T-helper 9 cell (primary cell): ENCODE measurements at places on chromosomes 5 and 9.

- DNase-seq: no peak
Measured at GRCh38 chr5:41413074-41413473, 97.3 kb downstream of the PLCXD3 start.

DNA sequence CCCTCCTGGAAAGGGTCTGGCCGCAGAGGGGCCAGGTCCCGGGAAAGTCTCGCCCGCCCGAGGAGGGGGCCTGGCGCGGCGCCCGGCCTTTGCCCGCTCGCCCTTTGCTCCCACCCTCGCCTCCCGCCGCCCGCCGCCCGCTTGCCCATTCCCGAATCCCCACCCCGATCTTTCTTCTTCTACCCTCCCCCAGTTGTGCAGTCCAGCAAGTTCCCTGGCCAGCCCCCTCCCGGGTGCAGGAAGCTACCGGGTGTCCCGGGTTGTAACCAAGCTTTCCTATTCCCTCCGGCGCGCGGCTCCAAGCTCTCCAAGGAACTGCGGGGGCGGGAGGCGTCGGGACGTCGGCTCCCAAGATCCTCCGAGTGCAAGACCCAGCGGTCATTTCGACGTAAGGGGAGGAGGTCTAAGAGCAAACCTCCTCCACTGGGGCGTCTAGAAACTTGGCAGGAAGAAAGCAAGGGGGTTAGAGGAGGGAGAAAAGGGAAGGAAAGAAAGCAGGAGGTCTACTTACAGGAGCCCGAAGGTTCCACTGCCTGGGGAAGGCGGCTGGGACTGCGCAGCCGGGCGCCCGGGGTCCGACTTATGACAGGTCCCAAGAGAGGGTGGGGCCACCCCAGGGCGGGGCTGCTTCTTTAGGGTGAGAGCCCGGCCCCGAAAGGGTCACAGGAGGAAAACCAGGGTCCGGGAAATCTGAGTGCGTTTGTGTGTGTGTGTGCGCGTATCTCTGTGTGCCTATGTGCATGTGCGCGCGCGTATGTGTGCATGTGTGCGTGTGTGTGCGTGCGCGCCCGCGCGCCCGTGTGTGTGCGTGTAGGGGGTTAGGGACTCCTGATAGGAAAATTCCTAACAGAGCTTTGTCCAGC is at the start of gene PTGR1:
Gene PTGR1 (minus strand): TSS at position 556 of the 863 bp plus-strand sequence. CDS start 2,225 bp downstream, outside the sequence.
- no peak for DNase-seq

DNA sequence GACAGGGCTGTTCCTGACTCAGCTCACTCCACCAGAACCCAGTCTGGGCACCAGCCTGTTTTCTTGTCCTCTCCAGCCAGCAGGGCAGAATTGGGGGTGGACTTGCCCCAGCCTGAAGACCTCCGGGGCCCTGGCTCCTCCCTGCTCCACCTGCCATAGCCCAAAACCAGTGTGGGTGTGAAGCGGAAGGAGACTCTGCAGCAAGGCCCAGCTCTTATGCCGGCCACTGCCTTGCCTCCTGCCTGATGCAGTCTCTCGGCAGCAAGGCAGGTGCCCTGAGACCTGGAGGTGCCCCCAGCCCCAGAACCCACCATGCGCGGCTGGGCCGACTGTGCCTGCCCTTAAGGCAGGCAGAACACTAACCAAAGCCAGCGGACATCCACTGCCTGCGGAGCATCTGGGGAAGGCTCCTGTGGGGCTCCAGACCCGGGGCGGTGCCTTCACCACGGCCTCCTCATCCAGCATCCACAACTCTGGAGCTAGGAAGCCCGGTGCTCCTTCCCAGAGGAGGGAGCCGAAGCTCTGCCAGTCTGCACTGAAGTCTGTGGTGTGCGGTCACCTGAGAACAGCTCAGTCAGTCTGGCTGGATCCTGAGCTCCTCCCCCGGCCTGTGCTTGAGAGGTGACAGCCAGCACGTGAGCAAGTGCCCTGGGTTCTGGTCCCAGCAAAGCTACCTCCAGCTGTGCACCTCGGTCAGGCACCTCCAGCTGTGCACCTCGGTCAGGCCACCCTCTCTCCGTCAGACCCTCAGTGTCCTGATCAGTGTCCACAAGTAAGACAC is 116.7 kb downstream of the ADAMTS2 start:
- DNase-seq: no peak

- DNase-seq: no peak
Measured at GRCh38 chr5:174832811-174833210, 108.4 kb downstream of the MSX2 start.
